ENCODE measurements at places on chromosomes 12 and 14. TPM values are rescaled to one million over a fixed set of nuclear protein-coding genes. Genes with fewer than 3 reads are reported as not detected.

The CLECL1 gene
- total RNA-seq = 0.18 TPM

The RECQL gene
- total RNA-seq = 45.8 TPM

The FBLN5 gene
- 31.5 TPM for total RNA-seq

The KRT83 gene
- total RNA-seq = not detected

The SYT10 gene
- total RNA-seq = 0.09 TPM

The DHH gene
- 1.1 TPM for total RNA-seq

The SCNN1A gene
- not detected for total RNA-seq

The HHIPL1 gene
- total RNA-seq = 2.3 TPM

The AMDHD1 gene
- total RNA-seq = 0.27 TPM

The ATXN7L3B gene
- 32.6 TPM for total RNA-seq

The CINP gene
- 30.1 TPM for total RNA-seq

The SPTB gene
- total RNA-seq = 126 TPM

The GDF3 gene
- total RNA-seq = not detected

The PDE3A gene
- 11.3 TPM for total RNA-seq

The POTEM gene
- not detected for total RNA-seq

The TMPRSS12 gene
- total RNA-seq = not detected

The IGF1 gene
- 26.5 TPM for total RNA-seq

The NYNRIN gene
- 16.5 TPM for total RNA-seq

The OLR1 gene
- total RNA-seq = 0.13 TPM

The ACRBP gene
- 1.4 TPM for total RNA-seq

The ULK1 gene
- total RNA-seq = 5.1 TPM

The ACOT4 gene
- total RNA-seq = 0.31 TPM

The RPL10L gene
- total RNA-seq = not detected

The CCDC196 gene
- not detected for total RNA-seq

The IL31 gene
- total RNA-seq = not detected

- DNase-seq = peak; percentile 94
Measured at GRCh38 chr14:51283402-51284085, 43.5 kb downstream of the TMX1 start.

- DNase-seq = no peak
Measured at GRCh38 chr12:112126000-112126438, 659 bp downstream of the TRAFD1 start.

DNA sequence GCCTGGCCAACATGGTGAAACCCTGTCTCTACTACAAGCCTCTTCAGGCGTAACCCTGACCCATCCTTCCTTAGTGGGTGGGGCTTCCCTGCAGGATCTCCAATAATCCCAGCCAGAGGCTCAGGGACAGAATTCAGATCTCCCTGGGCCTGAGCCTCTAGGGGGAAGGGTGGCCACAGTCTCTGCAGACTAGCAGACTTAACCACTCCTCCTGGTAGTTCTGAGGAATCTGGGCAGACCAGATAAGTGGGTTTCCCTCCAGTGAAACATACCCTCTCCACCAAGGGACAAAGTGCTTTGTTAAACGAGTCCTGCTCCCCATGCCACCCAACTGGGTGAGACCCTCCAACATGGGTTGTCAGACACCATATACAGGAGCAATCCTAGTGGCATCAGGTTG, 36.6 kb upstream of the TRIM9 start:
- DNase-seq = no peak

DNA sequence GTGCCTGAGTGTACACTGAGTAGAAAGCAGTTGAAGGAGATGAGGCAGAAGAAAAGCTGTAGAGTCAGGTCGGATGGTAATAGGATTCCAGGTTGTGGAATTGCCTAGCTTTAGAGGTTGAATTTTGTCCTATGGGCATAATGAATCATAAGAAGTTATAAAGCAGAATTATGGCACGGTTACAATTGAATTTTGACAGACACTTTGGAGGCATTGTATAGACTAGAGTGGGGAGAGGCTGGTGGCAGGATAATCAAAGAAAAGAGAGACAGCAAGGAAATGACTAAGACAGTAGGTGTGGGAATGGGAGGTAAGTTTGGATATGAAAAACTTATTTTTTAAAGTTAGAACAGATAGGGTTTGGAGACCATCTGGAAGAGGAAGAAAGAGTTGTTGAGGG, 102.6 kb downstream of the NTN4 start:
- no peak for DNase-seq

GRCh38 chr14:52068615-52069306, at the start of gene NID2:
NID2 (minus strand) TSS chr14:52069059; CDS start chr14:52068994, 65 bp downstream.
- DNase-seq = peak; percentile 98

DNA sequence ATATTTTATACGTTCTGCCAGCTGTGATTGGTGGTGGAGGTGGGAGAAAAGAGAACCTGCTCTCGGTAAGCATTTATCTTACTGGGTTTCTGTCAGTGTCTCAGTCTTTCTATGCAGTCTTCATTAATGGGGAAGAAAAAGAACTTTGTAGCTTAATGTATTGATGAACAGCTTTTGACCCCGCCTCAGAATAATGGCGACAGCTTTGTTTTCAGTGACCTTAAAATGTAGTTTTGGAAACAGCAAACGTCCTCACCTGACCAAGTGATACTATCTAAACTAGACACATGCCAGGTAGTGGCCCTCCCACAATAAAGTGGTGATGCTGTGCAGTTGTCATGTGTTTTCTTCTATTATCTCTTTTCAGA, 1.4 kb downstream of the DACT1 start:
- peak; percentile 60 for DNase-seq

- peak; percentile 50 for DNase-seq
Measured at GRCh38 chr12:75856235-75856634, 175.3 kb downstream of the PHLDA1 start.

- no peak for DNase-seq
Measured at GRCh38 chr12:6584293-6584692, 16.2 kb upstream of the NOP2 start.

DNA sequence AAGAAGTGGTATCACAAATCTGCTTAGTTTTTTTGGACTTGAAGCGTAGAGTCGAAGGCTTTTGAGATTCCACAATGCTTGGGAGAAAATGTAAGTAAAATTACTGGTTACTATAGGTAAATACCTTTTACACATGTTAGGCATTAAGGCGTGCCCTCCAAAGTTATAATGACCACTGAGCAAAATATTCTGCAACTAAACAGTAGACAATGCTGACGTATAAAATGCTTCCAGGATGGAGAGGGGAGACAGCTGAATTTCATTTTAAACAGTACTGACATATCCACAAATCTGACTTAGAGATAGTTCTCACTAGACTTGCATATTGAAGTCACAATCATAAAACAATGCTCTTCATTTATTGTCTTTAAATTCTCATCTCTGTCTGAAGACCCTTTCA, 144.5 kb upstream of the DCN start:
- DNase-seq = peak; percentile 95

DNA sequence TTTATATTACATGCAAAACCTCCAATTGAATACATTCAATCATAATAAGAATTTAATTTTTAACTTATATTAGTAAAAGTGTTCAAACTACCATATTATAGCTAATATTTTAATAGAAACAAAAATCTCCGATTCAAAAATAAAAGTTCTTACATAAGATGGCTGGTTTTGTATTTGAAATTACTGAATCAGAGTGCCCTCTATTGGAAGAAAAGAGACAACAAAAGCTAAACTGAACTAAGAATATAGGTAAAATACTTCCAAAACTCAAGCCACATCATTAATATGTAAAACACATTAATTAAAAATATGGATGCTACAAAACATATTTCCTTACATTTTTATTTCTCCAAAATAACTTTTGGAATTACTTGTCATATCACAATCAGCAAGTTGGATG, 120.3 kb downstream of the GARIN6 start:
- DNase-seq = peak; percentile 40

DNA sequence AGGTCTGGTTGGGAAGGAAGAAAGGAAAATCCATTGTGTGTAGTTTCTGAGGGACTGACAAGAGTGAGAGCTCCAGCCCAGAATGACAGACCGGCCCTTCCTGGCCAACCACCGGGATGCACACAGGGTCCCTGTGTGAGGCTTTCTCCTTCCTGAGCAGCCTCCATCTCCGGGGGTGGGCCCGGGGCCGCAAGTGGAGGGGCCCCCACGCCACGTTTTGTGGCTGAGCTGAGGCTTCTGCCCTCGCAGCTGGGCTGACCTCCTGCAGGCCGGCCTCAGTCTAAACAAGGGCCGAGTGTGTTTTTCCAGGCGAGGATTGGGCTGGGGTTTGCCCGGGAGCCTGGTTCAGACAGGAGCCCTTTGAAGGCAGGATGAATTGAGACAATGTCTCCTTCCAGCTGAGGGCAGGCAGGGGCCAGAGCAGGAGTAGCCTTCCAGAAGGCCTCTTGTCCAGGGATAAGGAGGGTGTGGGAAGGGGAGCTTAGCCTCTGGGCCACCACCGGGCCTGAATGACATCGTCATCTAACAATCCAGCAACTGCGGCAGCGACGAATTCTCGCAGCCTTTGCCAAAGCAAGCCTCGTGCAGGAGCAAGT, 96.5 kb upstream of the NCOR2 start:
- DNase-seq = no peak

GRCh38 chr12:58169826-58170225, 228.5 kb downstream of the ATP23 start:
- DNase-seq = no peak

DNA sequence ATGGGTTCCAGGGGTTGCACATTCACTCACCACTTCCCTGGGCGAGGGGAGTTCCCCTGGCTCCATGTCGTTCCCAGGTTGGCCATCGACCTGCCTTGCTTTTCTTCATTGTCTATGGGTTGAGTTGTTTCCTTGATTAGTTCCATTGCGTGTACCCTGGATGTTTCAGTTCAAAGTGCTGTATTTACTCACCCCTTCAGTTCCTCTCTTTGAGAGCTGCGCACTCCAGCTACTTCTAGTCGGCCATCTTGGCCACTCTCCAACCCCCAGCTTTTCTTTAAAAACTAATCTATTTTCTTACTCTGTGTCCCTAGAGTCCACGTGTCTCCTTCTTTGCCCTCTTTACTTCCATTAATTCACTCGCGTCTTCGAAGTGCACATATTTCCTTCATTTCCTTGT, 11.7 kb downstream of the CLEC2A start:
- no peak for DNase-seq

DNA sequence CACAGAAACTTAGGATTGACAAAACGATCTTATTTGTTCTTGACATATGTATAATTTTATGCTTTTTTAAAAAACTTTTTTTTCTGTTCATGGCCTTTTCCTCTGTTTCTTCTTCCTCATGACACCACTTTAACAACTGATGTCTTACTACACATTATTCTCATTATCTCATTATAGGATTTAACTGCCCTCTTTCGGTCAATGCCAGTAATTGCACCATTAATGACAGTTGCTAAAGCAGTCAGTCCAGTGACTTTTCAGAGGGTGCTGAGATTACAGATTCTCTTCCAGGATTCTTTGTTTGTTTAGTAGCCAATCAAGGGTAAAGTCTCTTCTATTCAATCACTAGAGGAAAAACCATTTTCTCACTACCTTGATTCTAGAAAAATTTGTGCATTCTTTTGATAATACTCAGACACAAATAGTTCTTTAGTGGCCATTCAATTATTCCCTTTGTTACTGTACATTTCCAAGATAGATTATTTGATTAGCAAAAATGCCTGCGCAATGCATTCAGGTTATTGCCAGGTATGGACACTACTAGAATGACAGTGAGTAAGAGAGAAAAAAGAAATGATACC, 50.1 kb downstream of the KLRG1 start:
- peak; percentile 69 for DNase-seq

DNA sequence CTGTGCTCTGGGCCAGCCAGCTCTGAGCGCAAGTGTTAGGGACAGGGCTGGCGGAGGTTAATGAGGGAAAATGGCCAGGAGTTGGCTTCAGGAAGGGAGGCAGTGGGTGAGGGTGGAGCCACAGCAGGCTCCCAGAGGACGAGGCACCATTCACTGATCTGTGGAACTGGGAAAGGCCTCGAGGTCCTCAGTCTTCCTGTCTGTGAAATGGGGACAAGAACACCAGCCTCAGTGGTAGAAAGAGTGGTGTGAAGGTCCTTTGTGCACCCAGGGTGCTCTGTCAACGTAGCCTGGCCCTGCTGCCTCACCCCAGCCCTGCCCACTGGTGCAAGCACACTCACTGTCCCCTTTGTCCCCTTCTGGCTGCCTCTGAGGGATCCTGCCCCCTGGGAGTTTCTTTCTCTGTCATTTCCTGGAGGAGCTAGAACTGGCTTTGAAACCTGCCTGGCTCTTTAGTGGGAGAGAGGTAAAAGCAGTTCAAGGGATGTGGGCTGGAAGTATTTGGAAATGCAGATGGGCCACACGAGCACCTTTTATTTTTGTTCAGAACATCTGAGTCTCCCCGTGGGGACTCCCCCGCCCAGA, 25.0 kb downstream of the SYNDIG1L start:
- DNase-seq = no peak

DNA sequence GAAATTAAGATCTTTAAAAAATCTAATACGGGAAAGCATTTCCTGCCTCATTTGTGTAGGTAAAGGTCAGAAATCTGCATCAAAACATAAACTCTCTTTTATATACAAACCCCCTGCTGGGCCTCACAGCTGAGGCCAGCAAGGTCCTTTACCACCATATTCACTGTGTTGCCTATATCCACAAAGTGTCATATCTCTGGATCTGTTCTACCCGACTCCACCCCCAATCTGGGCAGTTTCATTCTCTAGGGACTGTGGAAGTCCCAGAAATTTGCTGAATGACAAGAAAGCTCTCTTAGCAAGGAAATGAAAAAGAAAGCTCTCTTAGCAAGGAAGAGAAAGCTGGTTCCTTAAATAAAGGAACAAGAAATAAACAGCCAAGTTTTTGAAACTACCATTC, 301.7 kb downstream of the KCNH5 start:
- DNase-seq = no peak

GRCh38 chr12:50050119-50050385, 7.3 kb upstream of the ASIC1 start:
- DNase-seq = no peak

DNA sequence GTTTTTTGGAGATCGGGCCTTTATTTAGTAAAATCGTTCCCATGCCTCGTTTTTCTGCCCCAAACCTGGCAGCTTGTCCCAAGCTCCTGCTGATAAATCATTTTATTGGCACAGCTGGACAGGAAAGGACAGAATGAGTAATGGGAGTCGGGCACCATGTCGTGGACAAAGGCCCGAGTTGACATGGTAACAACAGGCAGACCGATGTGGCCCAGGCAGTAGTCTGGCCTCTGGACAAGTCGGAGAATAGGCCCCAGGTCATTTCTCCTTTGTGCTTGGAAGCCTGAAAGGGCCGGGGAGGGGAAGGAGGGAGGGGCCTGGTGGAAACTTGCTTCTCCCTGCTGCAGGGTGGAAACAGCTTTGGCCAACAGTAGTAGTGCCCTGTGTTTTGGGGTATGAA, 234.9 kb downstream of the SUDS3 start:
- DNase-seq = no peak

DNA sequence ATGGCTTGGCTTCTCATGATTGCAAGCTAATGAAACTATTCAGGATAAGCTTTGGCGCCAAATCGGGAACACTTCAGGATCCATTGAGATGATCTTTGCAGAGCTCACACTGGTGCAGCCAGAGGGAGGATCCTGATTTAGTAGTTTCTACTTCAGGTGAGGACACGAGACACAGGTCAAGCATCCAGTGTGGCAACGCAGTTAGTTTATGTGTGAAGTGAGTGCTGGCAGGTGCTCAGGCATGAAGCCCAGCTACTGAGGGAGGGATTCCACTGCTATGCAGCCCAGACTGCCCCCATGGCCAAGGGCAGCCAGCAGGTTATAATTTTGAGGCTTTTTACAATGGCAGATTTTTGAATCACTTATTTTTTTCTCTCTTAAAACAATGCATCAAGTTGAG, 113.5 kb upstream of the PCED1B start:
- DNase-seq = peak; percentile 16
